ENCODE measurements at places on chromosomes 12 and 14.

- H3K4me1 ChIP-seq = peaks cover 16% of the 10 kb centered on the region
- H3K4me3 ChIP-seq = no peak overlapping the region
- no peak overlapping the region for H3K27ac ChIP-seq
- H3K27me3 ChIP-seq = peaks cover 4% of the 10 kb centered on the region
- peak; percentile 12 for DNase-seq
These were observed 939 bp downstream of the NPC2 start for GRCh38 chr14:74491956-74492775.

DNA sequence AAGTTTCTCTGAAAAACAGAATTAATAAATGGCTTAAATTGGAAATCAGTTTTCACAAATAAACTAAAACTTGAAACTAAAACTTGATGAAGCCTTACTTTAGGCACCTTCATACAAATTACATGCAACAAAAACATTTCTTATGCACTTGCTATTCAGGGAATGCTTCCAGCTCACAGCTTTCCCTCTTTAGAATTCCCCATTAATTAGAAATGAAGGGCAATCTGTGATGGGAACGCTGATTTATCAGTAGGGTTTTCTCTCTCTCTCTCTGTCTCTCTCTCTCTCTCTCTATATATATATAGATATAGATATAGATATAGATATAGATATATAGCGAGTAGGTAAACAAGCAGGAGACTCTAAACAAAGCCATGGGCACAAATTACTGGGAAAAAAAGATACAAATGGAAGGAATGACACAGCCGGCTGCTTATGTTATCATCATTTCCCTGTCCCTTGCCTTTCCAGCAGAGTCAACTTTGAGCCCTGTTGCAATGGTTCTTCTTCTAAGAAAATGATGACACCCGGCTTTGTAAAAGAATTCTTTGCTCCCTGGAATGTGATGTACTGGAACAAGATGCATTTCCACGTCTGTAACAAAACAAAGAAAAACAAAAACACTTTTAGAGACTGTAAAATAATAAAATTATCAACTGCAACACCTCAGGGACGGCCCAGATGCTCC lies 1121.6 kb upstream of the TMEM132C start:
- peaks cover 2% of the 10 kb centered on the region for H3K27me3 ChIP-seq
- no peak for DNase-seq
- H3K27ac ChIP-seq = peak overlapping the region; percentile 56
- no peaks in the 10 kb centered on the region for H3K36me3 ChIP-seq
- peaks cover 14% of the 10 kb centered on the region for H3K4me1 ChIP-seq

- H3K36me3 ChIP-seq = no peaks in the 10 kb centered on the region
- no peak overlapping the region for H3K27ac ChIP-seq
- no peaks in the 10 kb centered on the region for H3K27me3 ChIP-seq
These were observed 149.1 kb downstream of the KICS2 start for GRCh38 chr12:64072916-64073575.

DNA sequence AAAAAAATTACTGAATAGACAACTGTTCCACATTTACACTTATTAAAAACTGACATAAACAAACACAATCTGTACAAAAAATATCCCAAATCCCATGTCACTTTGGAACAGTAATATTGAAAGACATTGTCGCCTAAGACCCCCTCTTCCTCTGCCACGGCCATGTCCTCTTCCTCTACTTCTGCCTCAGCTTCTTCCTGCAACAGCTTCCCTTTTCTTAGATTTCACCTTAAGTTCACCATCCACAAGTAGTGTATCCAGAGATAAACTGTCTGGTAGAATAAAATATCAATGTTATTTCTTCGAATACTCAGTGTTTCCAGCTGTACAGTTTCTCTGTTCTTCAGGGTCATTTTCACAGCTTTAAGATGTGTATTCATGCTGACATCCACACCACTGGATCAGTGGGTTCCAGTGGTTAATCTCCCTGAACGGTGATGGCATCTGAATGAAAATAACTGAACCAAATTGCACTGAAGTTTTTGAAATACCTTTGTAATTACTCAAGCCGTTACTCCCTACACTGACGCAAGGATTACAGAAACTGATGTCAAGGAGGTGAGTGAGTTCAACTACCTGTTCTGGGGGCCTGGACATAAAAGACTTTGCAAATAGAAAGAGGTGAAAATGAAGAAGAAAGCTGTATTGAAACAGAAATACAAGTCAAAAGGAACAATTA lies 208.5 kb downstream of the C12orf50 start:
- no peaks in the 10 kb centered on the region for H3K27me3 ChIP-seq
- H3K4me3 ChIP-seq = no peak overlapping the region
- no peak for DNase-seq
- H3K4me1 ChIP-seq = no peaks in the 10 kb centered on the region
- H3K27ac ChIP-seq = no peak overlapping the region

DNA sequence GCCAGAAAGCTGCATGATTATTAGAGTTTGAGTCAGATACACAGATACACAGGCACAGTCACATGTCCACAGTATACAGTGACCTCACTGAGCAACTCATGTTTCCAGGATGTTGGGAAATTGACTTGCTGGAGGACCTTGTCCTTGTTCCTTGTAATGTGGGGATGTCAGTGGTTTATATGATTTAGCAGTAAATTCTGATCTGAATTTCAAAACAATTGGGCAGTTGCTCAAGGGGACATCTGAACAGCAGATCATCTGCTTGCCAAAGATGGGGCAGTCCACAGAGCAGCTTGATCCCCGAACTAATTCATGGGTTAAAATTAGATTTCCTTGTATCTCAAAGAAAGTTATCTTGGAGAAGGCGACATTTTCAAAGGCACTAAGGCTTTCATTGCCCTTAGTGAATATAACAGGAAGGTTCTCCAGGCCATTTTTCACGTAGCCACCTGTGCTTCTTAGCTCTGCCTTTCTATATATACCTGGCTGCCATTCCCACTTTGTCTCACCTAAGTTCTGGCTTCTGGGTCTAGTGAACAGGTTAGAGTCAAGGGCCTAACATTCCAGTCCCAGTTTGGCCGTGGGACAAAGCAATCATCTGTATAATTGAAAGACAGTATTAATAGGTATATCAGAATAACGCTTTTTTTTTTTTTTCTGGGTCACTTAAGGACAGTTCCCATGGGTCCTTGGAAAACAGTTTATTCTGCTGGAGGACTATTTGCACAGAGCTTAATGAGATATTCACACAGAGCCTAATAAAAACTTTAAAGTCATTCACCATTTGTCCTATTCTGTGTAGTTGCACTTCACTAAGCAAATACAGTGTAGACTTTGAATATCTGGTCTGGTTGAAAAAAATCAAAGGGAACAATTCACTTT lies 64.9 kb upstream of the STRN3 start:
- DNase-seq = no peak
- no peaks in the 10 kb centered on the region for H3K27me3 ChIP-seq
- H3K36me3 ChIP-seq = no peaks in the 10 kb centered on the region
- H3K4me3 ChIP-seq = no peak overlapping the region
- H3K4me1 ChIP-seq = no peaks in the 10 kb centered on the region

- DNase-seq = no peak
- no peaks in the 10 kb centered on the region for H3K36me3 ChIP-seq
- no peak overlapping the region for H3K4me3 ChIP-seq
These were observed 180.0 kb downstream of the C12orf75 start for GRCh38 chr12:105510526-105510925.

GRCh38 chr14:100540141-100540925 lies 46.9 kb downstream of the BEGAIN start:
- H3K4me1 ChIP-seq = no peaks in the 10 kb centered on the region
- peaks cover 5% of the 10 kb centered on the region for H3K27me3 ChIP-seq
- no peak overlapping the region for H3K27ac ChIP-seq
- no peak overlapping the region for H3K4me3 ChIP-seq
- DNase-seq = no peak

GRCh38 chr12:110585231-110585799 lies 2.2 kb upstream of the PPTC7 start:
- no peak overlapping the region for H3K27ac ChIP-seq
- peaks cover 3% of the 10 kb centered on the region for H3K27me3 ChIP-seq
- H3K36me3 ChIP-seq = no peaks in the 10 kb centered on the region

- peaks cover 23% of the 10 kb centered on the region for H3K4me1 ChIP-seq
- peak; percentile 61 for DNase-seq
- H3K27me3 ChIP-seq = peaks cover 2% of the 10 kb centered on the region
These were observed 157.9 kb upstream of the PARP11 start for GRCh38 chr12:4030929-4031702.

DNA sequence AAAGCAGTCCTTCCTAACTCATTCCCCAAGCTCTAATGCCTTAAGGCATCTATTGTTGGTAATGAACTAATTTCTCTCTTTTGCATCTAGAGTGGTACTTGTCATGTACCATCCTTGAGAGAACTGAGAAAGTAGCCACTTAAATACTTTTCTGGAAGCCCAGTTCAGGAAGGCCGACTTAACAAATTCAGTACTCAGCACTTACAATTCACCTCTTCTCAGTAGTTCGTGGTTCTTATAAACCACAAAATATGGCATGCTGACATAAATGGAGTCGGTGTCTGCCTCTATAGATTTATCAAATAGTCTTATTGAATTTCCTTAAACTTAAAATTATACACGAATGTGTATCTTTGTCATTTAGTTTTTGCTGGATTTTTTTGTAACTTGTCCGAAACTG lies 9.4 kb upstream of the COCH start:
- H3K27ac ChIP-seq = no peak overlapping the region
- H3K27me3 ChIP-seq = no peaks in the 10 kb centered on the region
- no peaks in the 10 kb centered on the region for H3K36me3 ChIP-seq
- H3K4me3 ChIP-seq = no peak overlapping the region
- no peaks in the 10 kb centered on the region for H3K4me1 ChIP-seq
- no peak for DNase-seq

DNA sequence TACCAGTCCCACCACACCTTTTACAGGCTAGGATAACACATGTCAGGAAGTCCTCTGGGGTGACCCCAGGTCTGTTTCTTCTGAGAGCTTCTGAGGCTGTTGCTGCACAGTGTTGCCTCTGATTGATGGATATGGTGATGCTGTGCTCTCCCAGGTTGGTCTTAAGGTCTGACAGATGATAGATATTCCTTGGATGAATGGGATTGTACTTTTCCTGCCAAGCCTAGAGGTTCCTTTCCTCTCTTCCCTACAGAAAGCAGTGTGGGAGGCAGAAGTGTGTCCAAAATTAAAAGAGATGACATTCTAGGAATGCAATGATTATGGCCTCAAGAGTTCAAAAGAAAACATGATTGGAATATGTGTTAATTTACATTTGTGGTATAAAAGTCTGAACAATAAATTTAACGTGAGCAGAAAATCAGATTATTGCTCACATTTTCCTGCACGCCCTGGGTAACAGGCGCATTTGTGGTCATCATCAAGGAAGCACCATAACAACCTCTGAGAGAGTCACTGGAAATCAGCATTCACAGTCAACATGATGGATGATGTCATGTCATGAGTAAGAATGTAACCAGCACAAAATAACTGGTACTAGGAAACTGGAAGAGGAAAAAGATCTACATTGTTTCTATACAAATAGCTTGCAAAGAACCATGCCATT lies 73.7 kb downstream of the BBS10 start:
- peaks cover 1% of the 10 kb centered on the region for H3K27me3 ChIP-seq
- H3K4me1 ChIP-seq = no peaks in the 10 kb centered on the region
- DNase-seq = no peak
- H3K4me3 ChIP-seq = no peak overlapping the region
- H3K27ac ChIP-seq = no peak overlapping the region

GRCh38 chr14:52267501-52268278 lies at the start of gene PTGDR:
Gene PTGDR, plus strand, starts transcription at chr14:52267698. Its CDS starts 117 bp downstream, at chr14:52267815.
- peaks cover 3% of the 10 kb centered on the region for H3K27me3 ChIP-seq
- H3K4me3 ChIP-seq = peak within 1 kb of the TSS; percentile 100
- peak; percentile 76 for DNase-seq
- peak within 1 kb of the TSS; percentile 98 for H3K27ac ChIP-seq
- peaks cover 73% of the 10 kb centered on the region for H3K4me1 ChIP-seq

GRCh38 chr14:102080183-102081080 lies 6.4 kb downstream of the HSP90AA1 start:
- peaks cover 2% of the 10 kb centered on the region for H3K27me3 ChIP-seq
- DNase-seq = no peak
- no peak overlapping the region for H3K27ac ChIP-seq
- no peak overlapping the region for H3K4me3 ChIP-seq
- H3K4me1 ChIP-seq = peaks cover 55% of the 10 kb centered on the region
